Fibroblast of the aortic adventitia (primary cell): ENCODE measurements at places on chromosomes 3 and 15. TPM values are rescaled to one million over a fixed set of nuclear protein-coding genes. Genes with fewer than 3 reads are reported as not detected.

Gene MUC20
- 0.63 and 4.5 TPM in 2 replicates for total RNA-seq

Gene MYRIP
- 8.6 TPM in 1 of 2 replicates, not detected in the other for total RNA-seq

Gene GNB4
- 50.5 and 63.4 TPM in 2 replicates for total RNA-seq

Gene TMEM266
- total RNA-seq = 0.09 TPM in 1 of 2 replicates, not detected in the other

Gene TAGLN3
- not detected in 2 replicates for total RNA-seq

Gene TGM5
- not detected in 2 replicates for total RNA-seq

Gene TMEM212
- not detected in 2 replicates for total RNA-seq
